Prostate gland (tissue), 2 donors: ENCODE measurements at places on chromosomes 5 and 9. TPM values are rescaled to one million over a fixed set of nuclear protein-coding genes. Genes with fewer than 3 reads are reported as not detected.

DNA sequence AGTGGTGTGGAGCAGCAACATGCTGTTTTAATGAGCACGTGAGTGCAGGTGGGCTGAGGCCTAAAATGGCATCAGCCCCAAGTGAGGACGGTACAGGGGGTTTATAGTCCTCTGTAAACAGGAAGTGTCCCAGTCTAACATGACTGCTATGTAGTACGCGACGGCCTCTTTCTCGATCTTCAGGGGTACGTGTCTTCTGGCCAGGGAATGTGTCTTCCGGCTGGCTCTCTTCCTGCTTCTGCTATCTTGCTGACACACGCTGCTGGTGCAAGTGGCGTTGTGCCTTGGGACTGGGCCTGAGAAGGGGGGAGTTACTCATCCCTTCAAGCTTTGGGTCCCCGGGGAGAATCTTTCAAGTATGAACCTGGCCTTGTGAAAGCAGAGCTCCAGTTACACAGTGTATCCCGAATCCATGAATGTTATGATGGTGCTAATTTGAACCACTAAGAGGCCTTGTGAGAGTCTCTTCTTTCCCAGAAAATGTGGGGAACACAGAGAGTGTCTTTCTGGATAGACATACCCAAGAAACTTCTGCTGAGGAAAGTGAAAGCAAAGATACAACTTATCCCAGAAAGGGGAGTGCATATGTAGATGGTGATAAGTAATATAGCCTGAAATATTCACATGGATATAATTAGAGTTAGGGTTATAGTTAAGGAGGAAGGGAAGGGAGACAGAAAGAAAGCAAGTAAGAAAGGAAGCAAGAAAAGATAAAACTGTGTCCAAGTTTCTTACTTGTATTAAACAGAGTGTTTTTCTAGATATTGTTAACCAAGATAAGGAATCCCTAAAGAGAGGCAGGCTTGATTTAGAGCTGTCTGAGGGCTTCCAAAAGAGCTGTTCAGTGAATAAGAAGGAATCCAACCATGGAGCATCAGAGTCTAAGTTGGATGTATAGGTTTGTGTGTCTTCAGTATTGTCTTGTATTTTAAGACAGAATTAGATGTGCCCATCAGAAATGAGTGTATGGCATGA, 35.5 kb upstream of the ANXA2R start:
- no peak for DNase-seq
- H3K27ac ChIP-seq = no peak overlapping the region
- H3K27me3 ChIP-seq = no peaks in the 10 kb centered on the region

DNA sequence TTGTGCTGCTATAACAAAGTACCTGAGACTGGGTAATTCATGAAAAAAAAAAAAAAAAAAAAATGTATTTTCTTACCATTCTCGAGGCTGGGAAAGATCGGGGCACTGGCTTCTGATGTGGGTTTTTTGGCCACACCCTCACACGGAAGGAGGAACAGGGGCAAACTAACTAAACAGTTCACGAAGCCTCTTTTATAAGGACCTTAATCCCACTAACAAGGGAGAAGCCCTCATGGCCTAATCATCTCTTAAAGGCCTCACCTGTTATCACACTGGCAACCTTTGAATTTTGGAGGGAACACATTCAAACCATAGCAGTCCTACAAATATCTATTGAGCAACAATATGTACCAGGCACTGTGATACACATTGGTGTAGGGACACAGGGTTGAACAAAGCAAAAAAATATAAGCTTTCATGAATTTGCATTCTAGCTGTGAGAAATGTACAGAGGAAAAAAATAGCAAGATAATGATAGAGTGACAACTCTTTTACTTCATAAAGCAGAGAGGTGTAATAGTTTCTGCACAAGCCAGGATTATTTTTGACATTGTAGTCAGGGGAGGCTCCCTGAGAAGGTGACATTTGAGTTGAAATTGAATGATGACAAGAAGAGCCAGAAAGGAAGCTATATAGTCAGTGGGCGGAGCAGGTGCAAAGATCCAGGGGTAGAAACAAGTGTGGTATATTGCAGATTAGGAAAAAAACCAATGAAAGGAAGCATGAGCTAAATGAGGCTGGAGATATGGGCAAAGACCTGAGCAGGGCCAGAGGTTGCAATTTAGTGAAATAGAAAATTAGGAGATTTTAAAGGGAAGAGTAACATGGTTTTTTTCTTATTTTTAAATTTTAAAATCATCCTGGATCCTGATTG, 68.1 kb upstream of the GRAMD2B start:
- no peak overlapping the region for H3K4me3 ChIP-seq
- DNase-seq = no peak
- H3K27me3 ChIP-seq = no peaks in the 10 kb centered on the region
- no peaks in the 10 kb centered on the region for H3K4me1 ChIP-seq
- peak overlapping the region; percentile 77 for H3K27ac ChIP-seq

- no peaks in the 10 kb centered on the region for H3K36me3 ChIP-seq
- peaks cover 18% of the 10 kb centered on the region for H3K4me1 ChIP-seq
- H3K4me3 ChIP-seq = no peak overlapping the region
Observed at GRCh38 chr9:134229466-134230091, 65.2 kb upstream of the RNU6ATAC start.

GRCh38 chr9:16030528-16031185, 477.8 kb downstream of the CCDC171 start:
- H3K4me3 ChIP-seq = no peak overlapping the region

Gene CATSPER3
- 3.2 TPM for total RNA-seq

GRCh38 chr5:158914008-158915000, 185.4 kb downstream of the EBF1 start:
- no peaks in the 10 kb centered on the region for H3K36me3 ChIP-seq
- no peaks in the 10 kb centered on the region for H3K27me3 ChIP-seq
- no peaks in the 10 kb centered on the region for H3K4me1 ChIP-seq
- no peak overlapping the region for H3K4me3 ChIP-seq
- no peak for DNase-seq

GRCh38 chr9:127976498-127976897, 4.3 kb downstream of the EEIG1 start:
- H3K4me3 ChIP-seq = no peak overlapping the region
- peak overlapping the region; percentile 92 for H3K27ac ChIP-seq
- no peaks in the 10 kb centered on the region for H3K36me3 ChIP-seq

DNA sequence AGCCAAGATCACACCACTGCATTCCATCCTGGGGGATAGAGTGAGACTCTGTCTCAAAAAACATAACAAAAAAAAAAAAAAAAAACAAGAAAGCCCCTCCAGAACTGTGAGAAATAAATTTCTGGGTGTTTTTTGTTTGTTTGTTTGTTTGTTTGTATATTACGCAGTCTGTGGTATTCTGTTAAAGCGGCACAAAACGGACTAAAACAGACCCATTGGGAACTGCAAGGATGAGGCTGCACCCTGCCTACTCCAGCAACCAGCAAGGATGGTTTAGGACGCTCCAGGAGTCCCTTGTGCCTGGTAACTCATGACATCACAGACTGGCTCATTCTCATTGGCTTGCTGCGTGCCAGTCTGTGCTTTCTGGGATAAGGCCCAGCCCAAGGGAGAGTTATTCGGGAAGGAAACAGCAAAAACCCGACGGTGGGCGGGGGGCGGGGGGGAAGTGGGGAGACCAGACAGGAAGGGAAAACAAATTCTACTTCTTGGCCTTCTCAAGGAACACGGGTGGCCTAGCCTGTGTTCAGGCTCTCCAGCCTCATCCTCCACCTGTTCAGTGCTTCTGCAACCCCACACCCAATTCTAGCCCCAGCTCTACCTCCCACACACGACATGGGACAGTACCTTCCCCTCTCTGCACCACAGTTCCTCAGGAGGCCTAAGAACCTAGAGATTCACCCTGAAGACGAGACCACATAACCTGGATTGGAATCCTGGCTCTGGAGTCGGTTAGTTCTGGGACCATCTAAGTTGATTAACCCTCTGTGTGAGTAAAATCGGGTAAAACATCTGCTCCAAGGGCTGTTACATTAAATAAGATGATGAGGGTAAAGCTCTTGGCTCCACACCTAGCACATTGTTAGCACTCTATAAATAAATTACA, 2.8 kb downstream of the CD74 start:
- peak; percentile 78 for DNase-seq
- H3K4me1 ChIP-seq = peaks cover 2% of the 10 kb centered on the region
- no peaks in the 10 kb centered on the region for H3K27me3 ChIP-seq
- H3K36me3 ChIP-seq = no peaks in the 10 kb centered on the region

DNA sequence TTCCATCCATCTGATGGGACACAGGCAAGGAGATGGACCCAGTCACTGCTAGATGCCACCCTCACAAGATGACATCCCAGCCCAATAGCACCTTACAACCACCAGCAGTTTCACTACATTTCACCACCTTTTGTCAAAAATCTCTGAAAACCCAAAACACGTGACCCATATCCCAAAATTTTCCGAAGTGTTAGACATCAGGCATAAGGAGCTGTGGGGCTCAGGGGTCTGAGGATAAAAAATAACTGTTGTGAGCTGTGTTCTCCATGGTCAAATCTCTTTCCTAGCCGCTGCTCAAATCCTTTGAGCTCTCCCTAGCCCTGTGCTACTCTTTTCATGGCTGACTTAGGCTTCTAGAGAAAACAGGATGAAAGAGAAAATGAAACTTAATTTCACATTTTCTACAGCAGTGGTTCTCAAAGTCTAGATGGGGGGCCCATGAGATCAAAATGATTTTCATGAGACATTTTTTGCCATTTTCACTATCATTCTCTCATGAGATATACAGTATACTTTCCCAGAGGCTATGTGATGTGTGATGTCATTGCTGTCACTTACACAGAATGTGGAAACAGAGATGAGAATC, 40.7 kb downstream of the TIMD4 start:
- no peak for DNase-seq
- no peaks in the 10 kb centered on the region for H3K27me3 ChIP-seq
- no peak overlapping the region for H3K4me3 ChIP-seq
- H3K4me1 ChIP-seq = no peaks in the 10 kb centered on the region
- no peak overlapping the region for H3K27ac ChIP-seq
- H3K36me3 ChIP-seq = no peaks in the 10 kb centered on the region

Gene COL27A1
- total RNA-seq = 54.8 TPM

GRCh38 chr9:127196826-127197145, 67.8 kb upstream of the GARNL3 start:
- no peak overlapping the region for H3K4me3 ChIP-seq
- H3K4me1 ChIP-seq = no peaks in the 10 kb centered on the region
- no peak for DNase-seq
- H3K27me3 ChIP-seq = no peaks in the 10 kb centered on the region
- no peaks in the 10 kb centered on the region for H3K36me3 ChIP-seq

Gene DNAJA1
- 116 TPM for total RNA-seq

DNA sequence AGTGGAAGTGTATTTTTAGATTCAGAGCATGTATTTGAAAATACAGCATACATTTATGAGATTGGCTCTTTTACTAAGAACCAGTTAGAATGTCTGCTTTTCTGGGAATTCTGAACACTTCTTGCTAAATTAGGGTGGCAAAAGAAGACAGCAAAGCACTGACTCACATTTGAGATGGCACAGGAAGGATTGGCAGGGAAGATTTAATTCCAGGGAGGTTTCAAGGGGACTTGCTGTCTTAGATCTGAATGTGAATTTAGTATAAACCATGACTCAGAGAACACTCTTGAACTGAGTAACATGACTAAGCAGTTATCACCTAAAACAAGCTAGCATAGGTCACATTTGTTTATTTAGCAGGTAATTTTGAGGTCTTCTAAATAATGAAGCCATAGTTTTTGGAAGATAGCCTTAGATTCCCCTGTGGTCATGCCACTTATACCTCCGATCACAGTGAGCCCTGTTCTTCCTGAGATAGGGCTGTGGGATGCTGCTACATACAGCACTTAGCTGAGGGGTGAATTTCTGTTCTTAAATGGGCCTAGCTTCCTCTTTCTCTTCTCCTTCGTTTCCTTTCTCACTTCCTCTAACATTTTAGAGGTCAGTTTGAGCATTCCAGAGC, 173.8 kb downstream of the PCSK1 start:
- no peaks in the 10 kb centered on the region for H3K4me1 ChIP-seq
- no peak overlapping the region for H3K27ac ChIP-seq
- H3K27me3 ChIP-seq = no peaks in the 10 kb centered on the region
- no peak overlapping the region for H3K4me3 ChIP-seq
- no peaks in the 10 kb centered on the region for H3K36me3 ChIP-seq
- no peak for DNase-seq

Gene PCDHB11
- 2.6 TPM for total RNA-seq

DNA sequence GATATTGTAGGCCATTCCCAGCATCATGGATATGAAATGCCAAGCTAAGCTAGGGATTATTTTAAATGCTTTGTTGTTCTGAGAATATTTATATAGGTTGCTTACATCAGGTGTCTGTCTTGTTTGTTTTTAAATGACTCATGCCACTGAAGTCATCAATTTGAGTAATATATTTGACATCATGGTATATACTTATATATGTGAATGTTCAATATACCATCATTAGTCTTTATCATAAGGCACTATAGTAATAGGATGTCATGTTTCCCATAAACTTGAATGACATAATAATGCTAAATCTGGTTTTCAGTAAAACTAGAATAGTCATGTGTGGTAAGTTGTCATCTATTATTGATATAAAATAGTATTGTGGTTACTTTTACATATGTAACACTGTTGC, 13.1 kb downstream of the C9orf85 start:
- H3K27me3 ChIP-seq = no peaks in the 10 kb centered on the region
- no peaks in the 10 kb centered on the region for H3K36me3 ChIP-seq
- H3K27ac ChIP-seq = no peak overlapping the region

DNA sequence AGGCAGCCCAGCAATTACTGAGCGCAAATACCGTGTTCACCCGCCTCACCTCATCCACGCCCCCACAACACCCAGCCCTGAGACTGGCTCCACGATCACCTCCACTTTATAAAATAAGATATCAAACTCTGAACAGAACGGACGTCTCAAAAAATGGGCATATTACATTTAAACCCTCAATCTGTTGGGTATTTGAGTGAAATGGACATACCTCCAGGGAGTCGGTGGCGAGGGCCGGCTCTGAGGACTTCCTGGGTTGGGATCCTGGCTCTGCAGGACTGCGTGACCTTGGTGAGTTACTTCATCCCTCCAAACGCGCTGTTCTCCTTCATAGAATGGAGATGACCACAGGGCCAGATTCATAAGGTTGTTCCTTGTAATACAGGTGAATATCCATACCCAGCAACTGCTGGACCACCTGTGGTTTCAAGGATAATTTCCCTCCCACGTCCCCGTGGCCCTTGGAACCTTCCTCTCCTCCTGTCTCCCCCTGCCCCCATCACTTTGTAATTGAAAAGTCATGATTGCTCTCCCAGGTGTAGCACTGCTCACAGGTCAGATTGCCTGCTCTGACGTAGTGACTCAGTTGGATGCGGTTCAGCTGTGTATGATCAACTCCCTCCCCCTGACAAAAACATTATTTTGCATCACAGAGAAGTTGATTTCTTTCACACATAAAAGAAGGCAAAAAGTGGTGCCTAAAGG, 135.6 kb downstream of the KCNIP1 start:
- no peaks in the 10 kb centered on the region for H3K4me1 ChIP-seq
- no peaks in the 10 kb centered on the region for H3K36me3 ChIP-seq
- no peak for DNase-seq
- no peak overlapping the region for H3K27ac ChIP-seq
- no peak overlapping the region for H3K4me3 ChIP-seq

Gene KCNMB1
- total RNA-seq = 9.1 TPM

DNA sequence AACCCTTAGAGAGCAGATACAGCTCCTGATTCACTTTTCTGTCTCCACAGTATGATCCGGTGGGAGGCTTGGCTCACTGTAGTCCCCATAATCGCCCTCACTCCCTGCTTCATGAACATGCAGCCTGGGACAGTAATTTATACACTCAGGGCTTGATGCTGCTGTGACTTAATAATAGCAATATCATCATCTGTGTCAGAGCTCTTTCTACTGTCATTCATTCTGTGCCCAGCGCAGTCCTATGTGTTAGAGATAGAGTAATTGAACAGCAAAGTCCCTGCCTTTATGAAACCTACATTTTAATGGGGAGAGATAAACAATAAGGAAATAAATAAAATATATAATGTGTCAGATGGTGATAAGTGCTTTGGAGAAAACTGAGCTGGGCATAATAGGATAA, 2.8 kb upstream of the HEMGN start:
- no peaks in the 10 kb centered on the region for H3K36me3 ChIP-seq
- no peak overlapping the region for H3K4me3 ChIP-seq
- DNase-seq = no peak
- no peaks in the 10 kb centered on the region for H3K27me3 ChIP-seq
- H3K4me1 ChIP-seq = no peaks in the 10 kb centered on the region
- no peak overlapping the region for H3K27ac ChIP-seq
